ENCODE measurements at places on chromosomes 7 and 10. TPM values are rescaled to one million over a fixed set of nuclear protein-coding genes. Genes with fewer than 3 reads are reported as not detected.

MACC1 gene
- 0.16 TPM for total RNA-seq

AKR1C4 gene
- not detected for total RNA-seq

RNF148 gene
- total RNA-seq: 1.5 TPM

ATOH7 gene
- total RNA-seq: not detected

WDR86 gene
- 8.2 TPM for total RNA-seq

TSPAN12 gene
- 4.7 TPM for total RNA-seq

NOD1 gene
- 16.2 TPM for total RNA-seq

NACAD gene
- 7.5 TPM for total RNA-seq

GDF2 gene
- not detected for total RNA-seq

ENO4 gene
- 0.20 TPM for total RNA-seq

AS3MT gene
- total RNA-seq: 8.1 TPM

CRYGN gene
- not detected for total RNA-seq

CYP51A1 gene
- 31.6 TPM for total RNA-seq

LRRD1 gene
- total RNA-seq: 0.23 TPM

HABP2 gene
- total RNA-seq: not detected

ASB10 gene
- not detected for total RNA-seq

CH25H gene
- total RNA-seq: 0.93 TPM

LBX1 gene
- not detected for total RNA-seq

TMEM178B gene
- 0.62 TPM for total RNA-seq

CYP26C1 gene
- not detected for total RNA-seq

ARHGAP21 gene
- total RNA-seq: 55.3 TPM

CCDC136 gene
- 14.5 TPM for total RNA-seq

TRPV5 gene
- total RNA-seq: not detected

KIF20B gene
- total RNA-seq: 2.4 TPM

ANK3 gene
- 61.5 TPM for total RNA-seq

CALHM1 gene
- not detected for total RNA-seq

HOXA11 gene
- not detected for total RNA-seq

MBL2 gene
- total RNA-seq: not detected

OLAH gene
- 1.1 TPM for total RNA-seq

EIF5AL1 gene
- 0.35 TPM for total RNA-seq

OR2A42 gene
- total RNA-seq: 0.16 TPM

Measured in gastroesophageal sphincter (tissue), 4 donors.